ENCODE measurements at places on chromosomes 4 and X. TPM values are rescaled to one million over a fixed set of nuclear protein-coding genes. Genes with fewer than 3 reads are reported as not detected.
A peak's percentile ranks its signal among the peaks of the same experiment; 100 is the strongest.

EVC gene
- 0.60 TPM for total RNA-seq

RS1 gene
- not detected for total RNA-seq

TMSB15C gene
- total RNA-seq, result 6.0 TPM

RAB33B gene
- 11.6 TPM for total RNA-seq

NPNT gene
- total RNA-seq, result 0.51 TPM

JCHAIN gene
- total RNA-seq, result 0.49 TPM

- no peak for DNase-seq
Observed at GRCh38 chr4:146098397-146098796, 77.1 kb upstream of the LSM6 start.

- no peak for DNase-seq
Observed at GRCh38 chr4:13201241-13201640, 282.9 kb downstream of the RAB28 start.

GRCh38 chrX:110293658-110294057, 24.2 kb downstream of the AMMECR1 start:
- no peak for DNase-seq

- no peak for DNase-seq
Observed at GRCh38 chr4:7831858-7832730, 107.6 kb downstream of the AFAP1 start.

GRCh38 chr4:5921101-5921980, 28.5 kb upstream of the CRMP1 start:
- no peak for DNase-seq

DNA sequence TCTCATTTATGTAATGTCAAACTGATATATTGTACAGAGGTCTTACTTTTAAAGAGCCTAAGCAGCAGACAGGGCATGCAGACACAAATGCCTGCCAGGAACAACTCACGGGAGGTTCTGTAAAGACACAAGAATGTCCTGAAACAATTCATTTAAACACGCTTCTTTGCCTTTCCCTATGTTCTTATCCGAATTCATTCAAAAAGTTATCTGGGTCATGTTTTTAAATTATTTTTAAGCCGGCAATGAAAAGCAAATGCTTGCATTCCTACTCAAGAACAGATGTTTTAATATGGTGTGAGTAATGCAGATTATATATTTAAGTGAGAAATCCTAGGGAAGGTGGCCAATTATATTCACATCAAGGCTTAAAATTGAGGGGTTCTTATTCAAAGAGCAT, 192.6 kb downstream of the PDGFC start:
- DNase-seq, result no peak

DNA sequence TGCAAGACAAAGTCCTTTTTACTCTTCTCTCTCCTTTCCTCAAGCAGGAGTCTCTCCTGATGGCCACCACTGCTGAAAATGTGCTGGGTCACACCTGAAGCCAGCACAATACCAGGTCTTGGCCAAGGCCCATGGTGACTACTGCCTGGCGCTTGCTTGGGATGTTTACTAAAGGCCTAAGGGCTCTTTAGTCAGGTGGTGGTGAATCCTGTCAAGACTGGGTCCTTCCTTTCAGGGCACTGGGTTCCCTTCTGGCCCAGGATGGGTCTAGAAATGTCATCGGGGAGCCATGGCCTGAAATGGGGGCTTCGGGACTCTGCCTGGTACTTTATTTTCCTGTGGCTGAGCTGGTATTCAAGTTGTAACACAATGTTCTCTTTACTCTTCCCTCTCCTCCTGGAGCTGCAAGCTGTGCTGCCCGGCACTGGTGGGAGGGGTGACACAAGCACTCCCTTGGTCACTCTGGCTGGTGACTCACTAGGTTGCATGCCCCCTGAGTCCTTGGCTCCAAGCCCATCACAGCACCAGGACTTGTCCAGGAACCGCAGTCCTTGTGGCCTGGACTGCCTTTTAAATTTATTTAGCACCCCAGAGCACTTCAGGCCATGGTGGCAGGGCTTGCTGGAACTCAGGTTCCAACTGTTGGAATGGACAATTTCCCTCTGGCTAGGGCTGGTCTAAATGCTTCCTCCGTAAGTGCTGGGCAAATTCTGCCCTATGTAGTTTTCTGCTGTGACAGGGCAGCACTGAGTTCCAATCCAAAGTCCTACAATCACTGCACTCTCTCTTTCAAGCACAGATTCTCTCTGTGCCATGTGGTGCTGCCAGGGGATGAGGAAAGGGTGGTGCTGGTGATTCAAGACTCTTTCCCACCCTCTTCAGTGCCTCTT, 11.3 kb downstream of the ARL13A start:
- DNase-seq, result no peak

GRCh38 chr4:183852910-183853547, 52.1 kb upstream of the STOX2 start:
- DNase-seq, result no peak

DNA sequence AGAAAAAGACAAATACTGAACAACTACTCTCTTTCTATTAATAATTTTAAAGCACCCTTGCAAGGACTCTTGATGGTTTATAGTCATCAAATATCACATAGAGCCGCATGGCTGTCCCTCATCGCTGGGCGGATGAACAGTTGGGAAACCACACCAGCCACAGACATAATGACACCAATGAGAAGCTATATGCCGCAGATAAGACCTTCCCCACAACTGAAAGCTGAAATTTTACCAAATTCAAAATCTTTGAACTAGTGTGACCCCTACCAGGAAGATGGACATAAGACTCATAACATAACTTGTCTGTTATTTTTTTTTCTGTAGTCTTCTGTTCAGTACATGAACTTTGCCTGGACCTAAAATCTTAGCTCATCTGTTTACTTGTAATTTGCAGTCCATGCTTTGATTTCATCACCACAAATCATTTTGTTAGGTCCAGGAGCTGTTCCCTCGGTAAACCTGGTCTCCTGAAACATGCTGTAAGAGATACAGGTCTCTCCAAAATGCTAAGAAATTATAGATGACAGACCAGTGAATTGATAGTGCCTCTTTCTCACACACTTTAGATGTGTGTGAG, 157.3 kb upstream of the RAPGEF2 start:
- DNase-seq, result no peak

DNA sequence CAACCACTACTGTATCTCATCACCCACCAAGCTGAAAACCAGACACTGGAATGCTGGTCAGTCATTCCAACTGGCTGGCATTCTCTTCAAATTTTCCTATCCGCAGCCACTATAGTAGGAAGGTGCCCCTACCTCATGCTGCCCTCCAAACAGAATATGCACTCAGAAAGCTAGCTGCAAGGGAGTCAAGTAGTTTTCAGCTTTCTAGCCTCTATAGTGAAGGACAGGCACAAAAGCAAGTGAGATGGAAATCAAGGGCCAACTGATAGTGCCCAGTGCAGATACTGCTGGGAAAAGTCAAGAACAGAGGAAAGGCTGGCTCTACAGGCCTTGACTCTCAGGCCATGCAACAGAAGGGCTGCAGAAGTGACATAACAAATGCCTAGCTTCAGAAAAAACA, 47.2 kb downstream of the BCOR start:
- DNase-seq, result no peak

DNA sequence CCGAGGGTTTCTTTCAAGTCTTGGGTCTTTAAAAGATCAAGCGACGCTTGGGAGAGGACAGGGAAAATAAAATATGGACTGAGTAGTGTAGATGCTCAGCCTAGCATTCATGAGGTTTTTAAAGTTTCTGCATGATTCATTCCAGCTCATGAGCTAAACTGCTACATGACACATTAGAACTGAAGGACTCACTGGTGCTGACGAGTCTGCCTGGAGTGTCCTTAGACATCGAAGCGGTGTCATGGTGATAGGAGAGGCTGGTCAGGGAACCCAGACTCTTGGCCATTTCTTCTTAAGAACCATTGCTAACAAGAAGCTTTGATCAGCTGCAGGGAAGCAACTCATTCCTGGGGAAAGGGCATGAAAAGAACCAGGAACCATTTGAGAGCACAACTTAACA, 158.6 kb downstream of the TRIML1 start:
- no peak for DNase-seq

DNA sequence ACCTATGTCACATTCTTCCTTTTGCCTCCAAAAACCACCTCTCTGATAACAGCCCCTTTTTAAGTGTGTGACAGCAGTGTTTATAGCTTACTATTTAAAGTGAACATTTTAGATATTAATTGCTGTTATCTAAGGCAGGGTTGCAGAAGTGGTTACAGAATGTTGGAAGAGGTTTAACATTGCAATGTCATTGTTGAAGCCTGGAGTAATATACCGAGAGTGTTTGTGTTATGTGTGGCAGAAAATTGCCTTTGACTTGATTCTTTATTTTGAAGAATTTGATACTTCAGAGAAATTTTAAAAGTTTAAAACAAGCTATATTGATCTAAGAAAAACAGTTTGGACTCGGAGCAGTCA, 37.1 kb downstream of the SMARCAD1 start:
- no peak for DNase-seq

DNA sequence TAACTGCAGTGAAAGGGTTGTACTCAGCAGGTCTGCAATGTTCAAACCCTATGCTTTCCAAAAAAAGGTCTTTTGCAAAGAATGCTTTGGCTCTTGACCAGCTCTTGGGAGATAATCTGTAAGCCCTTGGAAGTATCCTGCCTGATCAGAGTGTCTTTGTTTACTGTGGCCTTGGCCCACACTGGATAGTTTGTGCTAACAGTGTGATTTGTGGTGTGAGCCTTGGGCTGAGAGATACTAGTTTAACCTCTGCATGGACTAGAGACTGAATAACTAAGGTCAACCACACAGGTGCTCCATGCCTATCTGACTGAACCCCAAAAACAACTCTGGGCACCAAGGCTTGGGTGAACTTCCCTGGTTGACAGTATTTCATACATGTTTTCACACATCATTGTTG, 3.6 kb upstream of the MAGED1 start:
- DNase-seq, result no peak

DNA sequence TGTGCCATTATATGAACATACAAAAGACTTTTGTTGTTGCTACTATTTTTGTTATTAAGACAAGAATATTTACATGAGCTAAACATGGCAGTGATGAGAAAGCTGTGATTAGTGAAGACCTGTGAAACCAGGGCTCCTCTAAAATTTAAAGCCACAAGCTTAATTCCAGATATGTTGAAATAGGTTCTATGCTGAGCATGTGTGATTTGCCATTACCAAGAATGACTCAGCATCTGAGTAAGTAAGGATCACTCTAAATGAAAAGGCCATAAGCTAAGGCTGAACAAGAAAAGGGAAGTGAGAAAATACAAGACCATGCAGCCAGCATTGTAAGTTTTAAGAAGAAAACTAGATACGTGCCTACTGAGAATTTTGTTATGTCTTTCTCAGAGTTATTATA, 75.9 kb upstream of the CAMK2D start:
- DNase-seq, result no peak

DNA sequence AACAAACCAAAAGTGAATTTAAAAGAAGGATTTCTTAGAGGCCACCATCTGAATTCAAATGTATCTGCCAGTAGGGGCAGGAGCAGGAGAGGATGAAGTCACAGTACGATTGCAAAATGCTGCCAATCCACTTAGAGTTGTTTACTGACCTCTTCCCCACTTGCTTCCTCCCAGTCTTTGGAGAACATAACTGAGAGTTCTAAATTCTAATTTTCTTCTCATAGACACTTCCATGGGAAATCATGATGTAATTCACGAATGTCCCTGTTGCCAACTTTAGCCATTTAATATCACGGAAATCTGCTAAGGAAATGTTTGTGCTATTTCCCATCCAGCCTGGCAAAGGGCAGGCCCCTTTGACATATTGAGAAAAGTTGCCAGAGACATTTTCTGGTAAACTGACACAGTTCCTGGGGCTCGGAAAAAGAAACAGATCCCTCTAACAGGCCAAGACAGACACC, 33.6 kb upstream of the NOCT start:
- no peak for DNase-seq

DNA sequence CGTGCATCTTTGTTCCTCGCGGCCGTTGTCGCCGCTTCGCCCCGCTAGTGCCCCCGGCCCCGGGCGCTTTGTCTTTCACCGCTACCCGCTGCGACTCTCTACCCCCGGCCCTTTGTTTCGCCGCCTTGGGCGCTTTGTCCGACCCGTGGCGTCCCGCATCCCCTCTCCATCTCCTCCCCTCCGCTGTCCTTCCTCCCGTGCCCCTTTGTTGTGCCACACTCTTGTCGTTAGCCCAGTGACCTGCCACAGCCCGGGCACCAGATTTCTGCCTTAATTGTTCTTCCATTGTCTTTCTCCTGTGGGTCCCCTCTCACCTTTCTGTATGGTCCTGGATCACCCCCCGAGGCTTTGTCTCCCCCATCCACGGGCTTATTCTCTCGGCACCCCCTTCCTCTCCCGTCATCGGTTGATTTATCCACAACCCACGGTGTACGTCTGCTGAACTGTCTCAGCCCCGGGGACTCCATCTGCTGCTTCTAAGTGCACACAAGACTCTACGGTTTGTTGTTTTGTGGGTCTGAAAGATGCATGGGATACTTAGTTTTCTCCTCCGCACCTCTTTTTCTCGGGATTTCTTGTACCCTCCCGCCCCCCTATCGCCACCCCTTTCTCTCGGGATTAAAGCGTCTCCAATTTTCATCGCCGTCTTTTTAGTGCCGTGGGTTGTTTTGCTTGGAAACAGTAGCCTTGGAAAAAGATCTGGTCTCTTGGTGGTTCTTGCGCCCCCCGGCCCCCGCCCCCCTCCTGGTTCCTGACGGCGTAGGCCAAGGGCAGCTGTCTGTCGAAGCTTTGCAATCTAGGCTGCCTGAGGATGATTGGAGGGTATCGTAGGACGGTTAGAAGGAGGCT, 783 bp downstream of the RBPJ start:
- DNase-seq, result peak; percentile 45

DNA sequence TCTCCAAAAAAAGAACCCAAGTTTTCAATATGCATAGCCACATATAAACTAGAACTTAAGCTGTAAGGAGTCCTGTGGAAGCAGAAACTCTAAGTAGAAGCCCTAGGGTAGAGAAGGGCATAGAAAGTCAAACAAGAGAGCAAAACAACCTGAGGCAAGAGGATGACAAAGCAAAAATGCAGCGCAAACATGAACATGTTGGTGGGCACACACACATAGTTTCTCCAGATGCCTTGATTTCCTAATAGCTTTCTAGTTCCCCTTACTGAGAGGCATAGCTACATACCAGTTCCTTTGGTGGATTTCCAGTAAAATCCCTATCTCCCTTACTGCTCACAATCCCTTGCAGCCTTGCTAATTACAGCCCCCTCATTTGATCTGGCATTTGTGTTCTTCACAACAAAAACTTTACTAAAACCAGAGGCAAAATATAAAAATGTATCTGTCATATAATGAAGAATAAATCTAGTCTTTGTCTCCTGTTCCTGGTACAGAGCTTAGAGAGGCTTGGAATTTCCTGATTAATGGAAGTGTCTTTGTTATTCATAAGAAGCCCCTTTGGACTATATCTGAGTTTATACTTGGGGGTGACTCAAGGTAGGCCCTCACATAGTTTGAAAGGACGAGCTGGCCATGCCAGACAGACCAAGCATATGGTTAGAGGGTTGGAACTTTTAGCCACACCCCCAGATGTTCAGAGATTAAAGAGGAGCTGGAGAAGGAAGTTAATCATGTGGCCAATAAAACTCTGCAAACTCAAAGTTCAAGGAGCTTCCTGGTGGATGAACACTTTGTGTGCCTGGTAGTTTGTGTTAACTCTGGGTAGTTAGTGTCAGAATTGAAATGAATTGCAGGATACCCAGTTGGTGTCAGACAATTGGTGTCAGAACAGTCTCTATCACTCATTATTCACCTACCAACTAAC, 52.7 kb upstream of the ZCCHC13 start:
- DNase-seq, result no peak

All from activated T-cell treated with anti-CD3 and anti-CD28 coated beads, Interleukin-2, amount 50 U/mL, for 72 hours (primary cell).